Naive thymus-derived CD8-positive, alpha-beta T cell (primary cell): ENCODE measurements at places on chromosomes 2 and 18.

DNA sequence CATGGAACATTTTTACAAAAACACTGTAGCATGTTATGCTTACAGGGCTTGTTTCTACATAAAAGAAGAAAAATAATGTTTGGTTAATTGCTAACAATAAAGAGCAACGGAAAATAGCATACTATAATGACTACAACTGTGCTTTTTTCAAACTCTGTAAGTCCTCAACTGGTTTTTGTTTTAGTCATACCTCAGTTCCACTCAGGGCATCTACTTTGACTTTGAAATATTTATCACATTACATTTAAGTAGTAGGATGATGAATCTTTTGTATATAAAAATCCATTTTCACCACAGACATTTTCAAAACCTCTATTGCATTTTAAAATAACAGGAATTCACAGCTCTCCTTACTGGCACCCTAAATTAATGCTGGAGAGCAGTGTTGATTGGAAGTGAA is 8.3 kb downstream of the SATB2 start:
- DNase-seq, result no peak

DNA sequence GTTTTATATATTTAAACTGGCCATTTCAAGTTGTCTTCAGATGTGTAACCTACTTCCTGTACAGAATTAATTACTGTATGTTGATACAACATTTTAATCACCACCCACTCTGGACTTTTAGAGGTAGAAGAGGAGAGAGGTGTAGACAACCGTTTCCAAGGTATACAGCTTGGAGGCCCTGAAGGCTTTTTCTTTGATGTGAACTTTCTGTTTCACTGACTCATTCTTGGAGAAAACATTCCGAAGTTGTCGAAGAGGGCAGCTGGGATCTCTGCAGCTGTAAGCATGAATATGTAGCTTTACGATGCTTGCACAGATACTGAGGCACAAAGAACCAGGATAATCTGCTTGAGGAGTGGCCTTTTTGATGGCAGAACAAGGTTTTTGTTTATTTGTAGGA is 137.0 kb downstream of the NCKAP5 start:
- DNase-seq, result no peak

- DNase-seq, result no peak
Observed at GRCh38 chr18:8703092-8703709, 2.2 kb upstream of the MTCL1 start.

DNA sequence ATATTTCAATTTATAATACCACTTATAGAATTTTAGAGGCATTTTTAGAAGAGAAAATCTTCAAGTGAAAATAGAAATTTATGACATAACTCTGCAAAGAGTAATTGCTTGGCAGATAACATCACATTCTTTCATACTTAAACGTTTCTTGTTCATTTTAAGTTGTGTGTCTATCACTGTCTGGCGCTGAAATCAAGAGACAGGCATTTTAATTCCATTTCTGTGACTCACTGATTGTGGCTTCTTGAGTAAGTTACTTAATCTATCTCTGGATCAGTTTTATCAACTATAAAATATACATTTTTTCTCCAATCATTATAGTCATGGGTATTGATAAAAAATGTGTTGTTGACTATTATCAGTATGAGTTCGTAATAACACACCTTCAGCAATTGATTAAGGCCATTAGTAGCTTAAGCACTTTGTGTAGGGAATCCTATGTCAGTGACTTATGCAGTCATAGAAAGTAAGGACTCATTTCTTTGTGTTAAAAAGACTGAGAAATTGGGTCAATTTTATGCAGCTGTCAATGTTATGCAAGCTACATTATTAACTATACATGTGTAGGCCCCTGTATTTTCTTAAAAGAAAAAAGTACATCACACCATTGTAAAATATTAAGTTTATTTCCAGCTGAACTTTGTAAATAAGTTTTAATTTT is 497.3 kb downstream of the CCDC85A start:
- no peak for DNase-seq

- DNase-seq, result no peak
Observed at GRCh38 chr2:101185085-101185484, 33.9 kb upstream of the TBC1D8 start.

GRCh38 chr2:241064008-241064801 is 37.9 kb downstream of the MTERF4 start:
- DNase-seq, result peak; percentile 45

- no peak for DNase-seq
Observed at GRCh38 chr2:29783666-29784065, 137.7 kb downstream of the ALK start.

- no peak for DNase-seq
Observed at GRCh38 chr18:35582899-35583558, 1.5 kb downstream of the GALNT1 start.
